ENCODE measurements at places on chromosomes 1 and 21.

- no peak for DNase-seq
Measured at GRCh38 chr1:7672864-7673263, 98.2 kb upstream of the VAMP3 start.

DNA sequence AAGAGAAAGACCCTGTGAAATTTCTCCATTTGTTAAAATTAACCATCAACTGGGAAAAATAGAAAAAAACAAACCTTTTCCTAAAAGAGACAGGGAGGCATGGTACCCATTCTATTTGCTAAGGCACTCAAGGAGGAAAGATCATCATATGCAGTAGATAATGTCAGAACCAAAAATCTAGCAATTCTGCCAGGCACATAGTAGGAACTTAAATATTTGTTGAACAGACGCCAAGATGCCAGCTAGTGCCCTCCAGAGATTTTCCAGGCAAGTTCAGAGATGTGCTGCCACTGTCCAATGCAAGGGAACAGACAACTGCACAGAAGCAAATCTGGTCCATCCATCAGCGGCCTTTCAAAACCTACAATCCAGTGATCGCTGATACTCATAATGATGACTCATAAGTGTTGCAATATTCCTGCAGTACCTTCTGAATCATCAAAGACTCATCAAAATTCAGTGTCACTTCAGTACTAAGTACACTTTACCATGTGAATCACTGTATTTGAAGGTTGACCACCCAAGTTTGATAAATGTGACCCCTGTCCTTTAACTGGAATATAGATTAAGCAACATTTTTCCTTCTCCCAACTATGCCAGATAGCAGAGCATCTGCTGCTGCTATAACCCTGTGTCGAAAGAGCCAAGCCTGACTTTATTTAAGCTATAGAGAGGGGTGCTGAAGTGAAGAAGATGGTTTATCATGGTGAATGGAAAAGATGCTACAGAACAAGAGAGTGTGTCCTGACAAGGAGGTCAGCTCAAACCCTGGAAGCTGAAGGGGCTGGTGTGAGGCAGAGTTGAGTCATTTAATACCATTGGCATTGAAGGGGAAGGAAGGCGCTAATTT lies 99.1 kb downstream of the MT1HL1 start:
- DNase-seq = no peak

DNA sequence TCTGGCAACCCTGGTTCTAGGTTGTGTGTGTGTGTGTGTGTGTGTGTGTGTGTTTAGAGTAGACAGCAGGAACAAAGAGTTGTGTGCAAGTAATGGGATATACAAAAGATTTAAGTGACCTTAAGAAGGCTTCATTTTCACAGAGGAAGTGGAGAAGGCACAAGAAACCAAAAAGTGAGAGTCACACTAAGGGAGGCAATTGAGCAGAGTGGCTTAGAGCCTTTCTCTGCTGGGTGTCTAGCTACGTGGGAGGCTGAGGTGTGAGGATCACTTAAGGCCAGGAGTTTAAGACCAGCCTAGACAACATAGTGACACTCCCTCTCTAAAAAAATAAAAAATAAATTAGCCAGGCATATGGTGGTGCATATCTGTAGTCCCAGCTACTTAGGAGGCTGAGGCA lies 44.4 kb upstream of the HAO2 start:
- DNase-seq = no peak

GRCh38 chr1:95236784-95237575 lies 3.0 kb downstream of the RWDD3 start:
- no peak for DNase-seq

- no peak for DNase-seq
Measured at GRCh38 chr1:192776206-192776605, 32.6 kb upstream of the RGS2 start.

GRCh38 chr1:59272507-59272906 lies 24.4 kb upstream of the FGGY start:
- DNase-seq = no peak

DNA sequence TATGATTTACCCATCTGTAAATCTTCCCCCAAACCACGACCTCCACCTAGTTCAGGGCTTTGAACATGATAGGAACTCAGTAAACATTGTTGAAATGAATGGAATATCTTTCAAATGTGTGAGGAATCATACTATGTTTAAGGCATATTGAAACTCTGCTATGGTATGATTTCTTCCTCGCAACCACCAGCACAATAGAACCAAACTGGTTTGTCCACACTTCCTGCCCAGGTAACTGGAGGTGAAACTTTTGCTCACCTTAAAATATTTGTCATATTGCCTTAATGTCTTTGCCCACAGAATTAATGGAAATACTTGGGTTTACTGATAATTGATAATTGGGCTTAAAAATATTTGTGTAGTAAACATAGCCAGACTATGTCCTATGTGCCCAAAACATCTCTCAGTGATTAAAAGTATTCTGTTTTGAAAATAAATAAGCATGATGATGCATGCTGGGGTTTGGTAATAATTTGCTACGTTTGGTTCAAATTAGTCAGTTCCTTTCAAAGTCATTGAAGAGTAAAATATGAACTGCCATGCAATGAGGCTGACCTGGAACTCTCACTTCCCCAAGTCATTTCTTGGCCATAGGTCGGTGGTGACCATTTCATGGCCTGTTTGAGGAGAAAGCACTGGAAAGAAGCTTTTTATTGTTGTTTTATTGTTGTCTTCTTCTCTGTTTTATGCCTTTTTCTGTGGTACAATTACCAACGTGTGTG lies 73.3 kb downstream of the TNFSF18 start:
- DNase-seq = no peak

- DNase-seq = no peak
Measured at GRCh38 chr1:85462931-85463649, 1.9 kb downstream of the DDAH1 start.

GRCh38 chr21:46620846-46621245 lies 14.6 kb upstream of the PRMT2 start:
- DNase-seq = no peak

DNA sequence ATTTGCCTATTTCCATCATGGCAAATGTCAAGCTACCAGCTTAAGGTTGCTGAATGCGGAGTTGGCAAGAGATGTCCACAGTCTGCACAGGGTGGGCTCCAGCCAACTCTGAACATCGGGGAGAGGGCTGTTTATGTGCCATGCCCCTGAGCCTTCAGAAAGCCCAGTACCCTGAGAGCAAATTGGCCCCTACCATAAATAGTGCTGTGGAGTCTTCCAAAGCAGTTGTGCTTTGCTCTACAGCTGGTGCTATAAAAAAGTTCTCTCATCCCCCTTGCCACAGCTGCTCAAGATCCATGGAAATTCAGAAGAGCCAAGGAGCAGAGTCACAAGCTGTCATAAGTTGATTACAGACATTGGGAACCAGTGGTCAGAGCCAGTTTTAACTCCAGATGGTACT lies 85.6 kb upstream of the CLDN14 start:
- no peak for DNase-seq

DNA sequence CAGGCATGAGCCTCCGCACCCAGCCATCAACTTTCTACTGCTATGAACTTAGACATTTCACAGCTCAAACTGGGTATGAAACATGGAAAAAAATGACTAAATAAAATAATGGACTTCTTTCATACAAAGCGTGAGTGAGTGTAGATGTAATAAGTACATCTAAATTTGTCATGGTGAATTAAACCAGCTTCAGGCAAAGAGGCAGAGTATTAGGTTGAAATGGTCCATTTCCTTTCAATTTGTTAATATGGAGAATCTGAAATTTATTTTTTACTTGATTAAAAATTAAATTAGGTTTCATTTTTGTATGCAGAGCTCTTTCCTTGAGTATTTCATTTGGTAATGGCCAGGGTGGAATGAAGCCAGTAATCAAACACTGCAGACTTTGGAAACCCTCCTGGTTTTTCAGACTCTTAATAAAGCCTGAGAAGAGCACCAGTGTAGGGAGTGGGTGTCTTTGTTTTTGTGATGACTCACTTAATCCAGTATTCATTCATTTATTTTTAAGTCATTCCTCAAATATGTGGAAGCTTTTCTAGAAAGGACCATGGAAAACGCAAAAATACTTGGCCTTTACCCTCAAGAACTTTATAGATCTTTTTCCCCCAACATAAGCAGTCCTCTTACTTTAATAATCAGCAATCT lies 49.2 kb downstream of the ALG14 start:
- DNase-seq = no peak

- no peak for DNase-seq
Measured at GRCh38 chr1:206550446-206550845, 43.1 kb downstream of the RASSF5 start.

DNA sequence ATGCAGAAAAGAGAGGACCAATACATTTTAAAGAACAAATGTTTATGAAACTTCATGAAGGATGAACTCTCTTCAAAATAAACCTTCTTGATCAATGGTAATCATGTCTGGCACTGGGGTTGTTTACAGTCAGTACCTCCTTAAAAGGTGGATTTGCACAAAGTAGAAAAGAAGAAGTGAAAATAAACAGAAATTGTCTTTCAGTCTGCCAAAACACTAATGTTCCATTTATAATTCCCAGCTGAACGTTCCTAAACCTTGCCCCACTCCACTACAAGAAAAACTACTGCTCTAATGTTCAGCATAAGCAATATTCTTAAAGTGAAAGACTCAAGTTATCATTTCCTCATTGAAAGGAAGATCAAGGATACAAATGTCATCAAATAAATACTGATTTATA lies 86.2 kb downstream of the EIF4G3 start:
- no peak for DNase-seq

- DNase-seq = no peak
Measured at GRCh38 chr1:16396591-16396990, 29.5 kb downstream of the SZRD1 start.

GRCh38 chr1:244710474-244711062 lies 57.6 kb downstream of the DESI2 start:
- DNase-seq = no peak

GRCh38 chr1:220241072-220241663 lies 31.1 kb downstream of the RAB3GAP2 start:
- no peak for DNase-seq

- no peak for DNase-seq
Measured at GRCh38 chr1:27057389-27057788, 44.7 kb upstream of the TENT5B start.

DNA sequence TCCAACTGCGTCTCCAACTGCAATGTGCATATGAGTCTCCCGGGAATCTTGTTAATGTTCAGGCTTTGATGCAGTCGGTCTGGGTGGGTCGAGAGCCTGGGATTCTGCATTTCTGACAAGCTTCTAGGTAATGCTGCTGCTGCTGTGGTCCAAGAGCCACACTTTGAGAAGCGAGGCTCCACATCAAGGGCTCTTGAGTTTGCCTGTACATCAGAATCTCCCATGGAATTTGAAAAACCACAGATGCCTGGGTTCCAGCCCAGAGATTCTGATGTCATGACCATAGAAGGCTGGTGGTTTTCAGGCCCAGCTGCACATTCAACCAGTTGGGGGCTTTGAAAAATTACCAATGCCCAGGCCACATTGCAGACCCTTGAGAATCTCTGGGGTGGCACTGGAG lies 93.9 kb upstream of the TARDBP start:
- no peak for DNase-seq

DNA sequence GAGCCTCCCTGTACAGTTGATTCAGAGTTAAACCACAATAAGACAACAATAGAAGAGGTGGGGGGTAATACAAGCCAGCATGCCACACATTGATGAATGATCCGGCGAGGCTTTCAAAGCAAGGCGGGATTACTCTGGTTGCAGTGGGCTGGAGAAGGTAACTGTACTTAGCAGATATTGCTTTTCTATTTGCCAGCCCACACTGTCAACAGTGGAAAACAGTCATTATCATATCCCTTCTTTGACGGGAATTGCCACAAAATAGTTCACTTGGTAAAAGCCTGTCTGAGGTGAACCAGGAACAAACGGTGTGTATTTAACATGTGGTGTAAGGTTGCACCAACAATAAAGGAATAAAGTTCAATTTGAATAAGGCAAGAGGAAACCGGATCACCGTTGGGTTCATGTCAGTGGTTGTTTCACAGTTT lies 5.8 kb upstream of the KCNJ15 start:
- no peak for DNase-seq

- peak; percentile 49 for DNase-seq
Measured at GRCh38 chr1:206909161-206909882, 12.1 kb downstream of the IL24 start.

- DNase-seq = no peak
Measured at GRCh38 chr21:40754466-40754865, 92.5 kb downstream of the DSCAM start.

DNA sequence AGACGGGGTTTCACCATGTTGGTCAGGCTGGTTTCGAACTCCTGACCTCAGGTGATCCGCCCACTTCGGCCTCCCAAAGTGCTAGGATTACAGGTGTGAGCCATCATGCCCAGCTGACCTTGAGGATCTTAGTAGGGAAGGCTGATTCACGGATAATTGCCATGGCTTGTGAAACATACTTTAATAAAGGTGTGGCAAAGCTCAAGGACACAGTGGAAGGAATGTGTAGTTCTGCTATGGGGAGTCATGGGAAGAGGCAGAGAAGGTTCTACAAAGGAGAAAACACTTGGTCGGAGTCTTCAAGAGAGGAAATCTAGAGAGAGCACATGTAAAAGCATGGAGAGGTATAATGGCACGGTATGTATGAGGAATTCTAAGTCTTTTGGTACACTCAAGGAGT lies 12.7 kb upstream of the PTCH2 start:
- DNase-seq = no peak

DNA sequence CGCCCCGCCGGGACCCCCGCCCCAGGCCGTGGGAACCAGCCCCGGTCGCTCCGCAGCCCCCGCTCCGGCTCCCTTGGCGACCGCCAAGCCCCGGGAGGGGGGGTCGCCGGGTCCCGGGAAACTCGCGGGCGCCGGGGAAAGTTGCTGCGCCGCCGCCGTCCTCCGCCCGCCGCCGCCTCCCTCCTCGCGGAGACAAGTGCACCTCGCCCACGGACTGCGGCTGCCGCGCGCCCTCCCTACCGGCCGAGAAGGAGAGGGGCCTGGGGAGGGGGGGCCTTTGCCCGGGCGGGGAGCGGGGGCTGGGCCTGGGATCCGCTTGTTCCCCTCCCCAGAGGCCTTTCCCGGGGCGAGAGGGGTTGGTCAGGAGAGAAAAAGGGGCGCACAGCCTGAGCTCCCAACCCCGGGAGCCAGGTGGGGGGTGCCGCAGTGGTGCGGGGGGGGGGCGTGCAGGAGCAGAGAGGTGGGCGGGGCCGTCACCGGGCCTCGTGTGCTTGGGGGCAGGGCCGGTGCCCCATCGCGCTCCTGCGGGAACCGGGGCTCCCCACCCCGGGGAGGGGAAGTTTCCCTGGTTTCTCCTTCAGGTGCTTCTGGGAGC lies 592 bp downstream of the AGRN start:
- no peak for DNase-seq

DNA sequence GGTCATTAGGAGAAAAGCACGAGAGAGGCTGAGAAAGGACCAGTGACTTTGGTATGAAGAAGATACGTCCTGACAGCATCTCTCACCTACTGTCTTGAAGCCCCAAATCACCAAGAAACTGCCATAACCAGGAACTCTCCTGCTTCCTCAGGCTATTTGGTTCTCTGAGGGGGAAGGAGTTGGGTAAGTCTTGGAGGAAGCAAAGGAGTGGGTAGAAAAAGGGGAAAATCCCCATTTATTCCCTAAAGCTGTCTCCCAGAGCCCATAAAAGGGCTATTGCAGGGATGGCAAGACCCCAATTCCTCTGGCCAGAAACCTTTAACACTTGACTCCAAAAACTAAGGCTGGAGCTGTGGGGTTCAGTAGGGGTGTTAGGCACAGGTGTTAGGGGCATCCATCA lies 2.1 kb upstream of the PBXIP1 start:
- DNase-seq = no peak

Data from stimulated activated naive CD4-positive, alpha-beta T cell (primary cell).